ENCODE measurements at places on chromosomes 6 and 20. TPM values are rescaled to one million over a fixed set of nuclear protein-coding genes. Genes with fewer than 3 reads are reported as not detected.

- no peak for DNase-seq
Observed at GRCh38 chr6:4029687-4030086, 49.2 kb downstream of the FAM217A start.

DNA sequence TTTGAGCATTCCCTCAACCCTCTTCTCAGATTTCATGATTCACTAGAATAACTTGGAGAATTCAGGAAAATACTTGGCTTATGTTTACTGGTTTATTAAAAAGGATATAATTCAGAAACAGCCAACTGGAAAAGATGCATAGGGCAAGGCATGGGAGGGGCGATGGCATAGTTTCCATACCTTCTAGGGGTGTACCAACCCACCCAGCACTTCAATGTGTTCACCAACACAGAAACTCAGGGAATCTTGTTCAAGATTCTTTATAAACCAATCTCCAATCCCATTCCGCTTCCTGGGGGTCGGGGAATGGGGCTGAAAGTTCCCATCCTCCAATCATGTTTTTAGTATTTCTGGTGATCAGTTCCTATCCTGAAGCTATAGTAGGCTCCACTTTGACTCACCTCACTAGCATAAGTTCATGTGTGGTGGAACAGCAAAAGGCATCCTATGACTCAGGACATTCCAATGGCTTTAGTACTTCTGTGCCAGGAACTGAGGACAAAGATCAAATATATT lies 164.4 kb downstream of the SIM1 start:
- DNase-seq: no peak

- DNase-seq: no peak
Observed at GRCh38 chr20:16346956-16347355, 226.3 kb downstream of the KIF16B start.

Gene SLC17A3
- total RNA-seq: 0.29 TPM

DNA sequence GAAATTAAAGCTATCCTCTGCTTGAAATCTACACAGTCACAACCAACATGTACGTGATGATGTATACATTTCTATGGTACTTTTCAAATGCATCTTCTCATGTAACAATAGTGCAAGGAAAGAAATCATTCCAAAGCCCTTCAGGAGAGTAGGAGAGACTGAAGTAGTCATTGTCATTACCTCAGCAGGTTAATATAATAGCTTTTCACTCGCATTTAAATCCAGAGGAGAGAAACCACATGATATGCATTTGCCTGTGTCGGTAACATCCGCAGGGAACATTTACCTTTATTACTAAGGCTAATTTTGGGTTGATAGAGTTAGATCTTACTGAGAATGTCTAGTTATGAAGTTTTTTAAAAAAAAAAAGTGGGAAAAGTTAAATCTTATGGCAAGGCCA lies 186.6 kb upstream of the DTNBP1 start:
- DNase-seq: no peak

DNA sequence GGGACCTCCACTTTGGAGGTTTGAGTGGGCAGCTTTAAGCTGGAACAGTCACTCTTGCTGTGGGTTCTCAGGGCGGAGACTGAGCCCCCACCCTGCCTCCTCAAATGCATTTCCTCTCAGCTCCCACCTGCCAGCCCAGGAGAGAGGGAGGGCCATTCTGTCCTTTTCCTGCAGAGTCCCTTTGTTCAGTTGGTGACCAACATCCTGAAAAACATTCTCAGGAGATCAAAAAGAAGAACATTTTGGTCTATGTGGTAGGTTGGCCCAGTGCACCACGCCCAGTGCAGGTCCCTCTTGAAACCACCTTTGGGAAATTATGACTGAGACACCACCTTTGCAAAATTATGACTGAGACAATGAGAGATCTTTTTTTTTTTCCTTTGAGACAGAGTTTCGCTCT lies 13.4 kb downstream of the SLC52A3 start:
- no peak for DNase-seq

DNA sequence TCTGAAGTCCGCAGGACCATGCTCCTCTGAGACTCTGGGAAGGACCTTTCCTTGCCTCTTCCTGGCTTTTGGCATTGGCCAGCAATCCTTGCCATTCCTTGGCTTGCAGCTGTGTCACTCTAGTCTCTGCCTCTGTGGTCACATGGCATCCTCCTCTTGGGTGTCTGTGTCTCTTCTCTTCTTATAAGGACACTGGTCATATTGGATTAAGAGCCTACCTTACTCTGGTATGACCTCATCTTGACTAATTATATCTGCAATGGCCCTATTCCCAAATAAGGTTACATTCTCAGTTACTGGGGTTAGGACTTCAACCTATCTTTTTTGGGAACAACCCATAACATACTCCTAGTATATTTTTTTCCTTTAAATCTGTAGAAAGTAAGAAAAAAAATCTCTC lies 49.9 kb upstream of the GTSF1L start:
- no peak for DNase-seq

- no peak for DNase-seq
Observed at GRCh38 chr6:703552-703951, 10.6 kb upstream of the EXOC2 start.

Gene CTCFL
- total RNA-seq: 0.17 TPM

DNA sequence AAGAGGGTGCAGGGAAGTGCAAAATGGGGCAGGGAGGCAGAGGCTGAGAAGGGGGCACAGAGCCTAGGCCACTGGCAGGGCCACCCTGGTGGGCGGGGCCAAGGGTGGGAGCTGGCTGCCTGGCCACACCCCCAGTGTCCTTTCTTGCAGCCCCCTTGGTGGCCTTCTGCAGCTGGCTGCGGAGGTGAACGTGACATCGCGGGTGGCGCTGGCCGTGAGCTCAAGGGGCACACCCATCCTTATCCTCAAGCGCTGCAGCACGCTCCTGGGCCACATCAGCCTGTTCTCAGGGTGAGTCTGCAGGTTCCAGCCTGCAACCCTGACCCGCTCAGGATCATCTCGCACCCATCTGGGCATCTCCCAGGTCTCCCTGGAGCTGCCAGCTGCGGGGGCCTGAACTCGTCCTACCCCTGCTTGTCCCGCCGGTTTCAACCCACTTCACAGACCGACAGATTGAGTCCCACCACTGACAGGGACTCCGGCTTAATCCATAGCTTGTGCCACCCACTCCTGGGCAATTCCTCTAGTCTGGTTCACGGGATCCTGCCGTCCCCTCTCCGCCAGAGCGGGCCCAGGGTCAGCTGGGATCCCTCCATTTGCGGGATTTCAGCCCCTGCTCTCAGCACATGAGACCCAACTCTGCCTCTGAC lies 6.2 kb downstream of the BPIFB3 start:
- DNase-seq: no peak

DNA sequence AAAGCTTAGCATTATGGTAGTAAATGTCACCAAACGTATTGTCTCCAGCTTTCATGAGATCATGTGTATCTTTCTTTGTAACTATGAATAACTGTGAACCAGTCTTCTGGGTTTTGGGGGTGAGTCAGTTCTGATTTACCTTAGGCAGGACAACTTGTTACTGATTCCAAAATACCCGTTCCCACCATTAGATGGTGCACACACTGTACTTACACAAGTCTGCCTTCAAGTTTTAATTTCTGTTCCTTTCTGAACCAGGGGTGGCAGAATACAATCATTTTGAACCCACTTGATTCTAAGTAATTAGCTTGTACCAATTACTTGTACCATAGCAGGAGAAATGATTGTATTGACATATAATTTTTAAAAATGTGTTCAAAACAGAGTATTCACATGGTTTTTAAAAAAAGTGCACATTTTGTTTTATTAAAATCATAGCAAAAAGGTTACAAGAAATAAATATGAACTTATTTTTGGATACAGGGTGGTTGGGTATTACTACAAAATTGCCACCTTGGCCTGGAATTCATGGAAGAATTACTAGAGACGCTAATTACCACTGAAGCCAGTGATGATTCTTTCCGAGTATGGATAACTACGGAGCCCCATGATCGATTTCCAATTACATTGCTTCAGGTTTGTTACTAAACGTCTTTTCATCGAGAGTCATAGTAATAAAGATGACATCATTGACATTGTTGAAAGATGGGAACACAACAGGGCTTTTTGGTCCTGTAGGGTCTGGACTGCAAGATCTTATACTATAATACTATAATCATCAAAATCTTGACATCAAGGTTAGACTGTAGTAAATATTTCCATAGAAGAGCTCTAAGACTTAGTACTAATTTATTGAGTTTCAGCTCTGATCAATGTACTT lies 75.2 kb upstream of the GLP1R start:
- peak; percentile 36 for DNase-seq

- no peak for DNase-seq
Observed at GRCh38 chr6:33770833-33771145, 18.1 kb downstream of the LEMD2 start.

DNA sequence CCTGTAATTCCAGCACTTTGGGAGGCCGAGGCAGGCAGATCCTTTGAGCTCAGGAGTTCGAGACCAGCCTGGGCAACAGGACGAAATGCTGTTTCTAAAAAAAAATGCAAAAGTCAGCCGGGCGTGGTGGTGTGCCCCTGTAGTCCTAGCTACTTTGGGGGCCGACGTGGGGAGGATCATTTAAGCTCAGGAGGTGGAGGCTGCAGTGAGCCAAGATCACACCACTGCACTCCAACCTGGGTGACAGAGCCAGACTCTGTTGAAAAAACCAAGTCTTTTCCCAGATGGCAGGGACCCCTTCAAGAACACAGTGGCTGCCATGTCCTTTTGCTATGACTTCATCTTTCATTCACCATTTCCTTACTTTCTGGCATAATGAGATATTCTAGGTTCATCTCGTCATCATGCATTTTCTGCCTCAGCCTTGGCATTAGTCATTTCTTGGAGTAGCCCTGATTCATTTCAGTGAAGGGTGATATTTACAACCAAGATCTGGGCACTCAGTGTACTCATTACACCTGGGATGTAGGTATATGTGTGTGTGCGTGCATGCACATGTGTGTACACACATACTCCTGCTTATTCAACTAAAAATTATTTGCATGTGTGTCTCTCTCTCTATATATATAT lies 61.4 kb upstream of the TOX2 start:
- no peak for DNase-seq

- peak; percentile 78 for DNase-seq
Observed at GRCh38 chr6:32796848-32797776, 19.7 kb downstream of the HLA-DOB start.

Gene ARMH2
- total RNA-seq: not detected

GRCh38 chr6:3311826-3312225 lies 53.1 kb downstream of the PSMG4 start:
- no peak for DNase-seq

Gene CEP250
- total RNA-seq: 33.5 TPM

- no peak for DNase-seq
Observed at GRCh38 chr6:169651498-169651897, 50.3 kb downstream of the WDR27 start.

Gene C6orf141
- total RNA-seq: 70.0 TPM

DNA sequence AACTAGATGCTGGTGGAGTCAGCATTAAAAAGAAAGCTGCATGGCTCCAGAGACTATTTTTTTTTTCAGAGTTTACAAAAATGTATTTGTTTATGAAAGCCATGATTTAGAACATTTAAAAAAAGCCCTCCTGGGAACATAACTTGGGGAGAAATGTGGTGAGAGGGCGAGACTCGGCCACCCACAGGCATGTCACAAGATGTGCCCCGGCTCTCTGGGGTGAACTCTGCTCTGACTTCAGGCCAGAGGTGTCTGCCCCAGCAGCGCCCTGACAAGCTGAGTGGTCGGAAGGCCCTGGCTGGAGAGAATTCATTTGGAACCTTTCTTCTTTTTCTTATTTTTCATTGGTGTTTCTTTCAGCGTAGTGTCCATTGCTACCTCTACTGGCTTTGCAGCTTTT lies 21.7 kb upstream of the RFPL4B start:
- peak; percentile 24 for DNase-seq

Gene RNF144B
- 33.9 TPM for total RNA-seq

DNA sequence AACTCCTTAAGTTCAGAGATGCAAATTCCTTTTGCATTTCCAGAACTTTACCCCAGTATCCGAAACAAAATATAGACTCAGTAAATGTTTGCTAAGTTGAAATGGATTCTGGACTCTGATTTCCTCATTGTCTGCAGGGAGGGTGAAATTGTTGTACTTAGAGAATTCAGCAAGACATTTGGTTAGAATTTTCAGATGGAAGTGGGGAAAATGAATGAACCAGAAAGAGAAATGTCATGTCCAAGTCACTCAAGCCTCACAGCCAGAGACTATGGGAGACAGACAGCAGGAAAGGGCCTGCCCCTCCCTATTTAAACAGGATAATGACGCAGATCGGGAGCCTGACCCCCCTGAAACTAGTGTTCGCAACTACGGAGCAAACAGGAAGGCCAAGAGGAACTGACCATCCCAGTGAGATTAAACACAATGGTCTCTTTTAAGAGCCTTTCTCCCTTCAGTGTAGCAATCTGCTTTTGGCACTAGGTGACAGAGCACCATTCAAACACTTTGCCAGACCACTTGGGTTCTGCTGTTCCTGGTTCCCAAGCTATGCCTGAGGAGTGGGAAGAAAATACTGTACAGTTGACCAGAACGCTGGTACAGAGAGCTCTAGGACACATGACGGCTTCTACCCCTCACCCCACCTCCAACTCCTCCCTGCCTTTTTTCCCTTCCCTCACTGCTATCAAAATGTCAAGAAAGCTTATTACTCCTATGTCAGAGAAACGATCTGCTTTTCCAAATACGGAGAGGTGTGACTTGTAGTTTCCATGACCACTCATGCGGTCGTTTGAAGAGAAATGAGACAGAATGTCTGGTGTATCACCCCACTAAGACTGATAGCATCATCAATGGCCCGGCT lies 13.7 kb downstream of the NEDD9 start:
- peak; percentile 55 for DNase-seq

- DNase-seq: no peak
Observed at GRCh38 chr20:50499938-50500337, 10.2 kb upstream of the PTPN1 start.

- no peak for DNase-seq
Observed at GRCh38 chr6:19839788-19840187, 2.6 kb downstream of the ID4 start.
